ENCODE measurements at places on chromosomes 1 and 21. TPM values are rescaled to one million over a fixed set of nuclear protein-coding genes. Genes with fewer than 3 reads are reported as not detected.

The KMO gene
- total RNA-seq = not detected

GRCh38 chr1:64925594-64925993, 40.8 kb downstream of the JAK1 start:
- peaks cover 97% of the 10 kb centered on the region for H3K4me1 ChIP-seq
- H3K27me3 ChIP-seq = no peaks in the 10 kb centered on the region
- DNase-seq = no peak
- H3K4me3 ChIP-seq = no peak overlapping the region
- H3K36me3 ChIP-seq = peaks cover 8% of the 10 kb centered on the region

- H3K27me3 ChIP-seq = peaks cover 4% of the 10 kb centered on the region
- no peak for DNase-seq
- H3K36me3 ChIP-seq = no peaks in the 10 kb centered on the region
- no peak overlapping the region for H3K27ac ChIP-seq
- no peak overlapping the region for H3K4me3 ChIP-seq
- peaks cover 6% of the 10 kb centered on the region for H3K4me1 ChIP-seq
These were observed 48.9 kb downstream of the NFIA start for GRCh38 chr1:61131248-61131647.

DNA sequence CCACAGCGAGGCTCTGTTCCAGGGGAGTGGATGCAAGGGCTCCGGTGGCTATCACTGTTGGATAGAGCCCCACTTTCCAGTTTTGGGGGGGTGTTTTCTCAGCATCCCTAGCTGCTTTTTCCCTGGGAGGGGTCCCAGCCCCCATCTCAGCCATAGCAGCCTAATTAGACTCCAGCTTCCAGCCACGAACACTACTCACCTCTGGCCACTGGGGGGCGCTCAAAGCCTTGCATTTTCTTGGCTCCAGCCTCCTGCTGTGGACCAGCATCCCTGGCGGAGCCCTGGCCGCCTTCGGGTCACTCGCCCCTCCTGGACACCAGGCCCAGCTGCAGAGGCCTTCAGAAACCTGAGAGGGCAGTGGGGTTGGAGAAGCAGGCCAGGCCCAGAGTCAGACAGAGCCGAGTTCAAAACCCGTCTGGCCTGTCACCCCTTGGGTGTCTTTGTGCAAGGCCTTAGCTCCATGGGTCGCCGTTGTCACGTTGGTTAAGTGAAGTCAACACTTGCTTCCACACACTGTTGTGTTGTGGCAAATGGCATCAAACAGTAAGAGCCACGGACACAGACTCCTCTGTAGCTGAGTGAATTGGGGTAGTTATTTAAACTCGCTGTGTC, 93.5 kb upstream of the ACTL8 start:
- H3K4me3 ChIP-seq = no peak overlapping the region
- no peaks in the 10 kb centered on the region for H3K4me1 ChIP-seq
- H3K36me3 ChIP-seq = no peaks in the 10 kb centered on the region
- DNase-seq = peak; percentile 78
- H3K27ac ChIP-seq = no peak overlapping the region
- no peaks in the 10 kb centered on the region for H3K27me3 ChIP-seq

The GIPC2 gene
- 0.10 TPM for total RNA-seq

DNA sequence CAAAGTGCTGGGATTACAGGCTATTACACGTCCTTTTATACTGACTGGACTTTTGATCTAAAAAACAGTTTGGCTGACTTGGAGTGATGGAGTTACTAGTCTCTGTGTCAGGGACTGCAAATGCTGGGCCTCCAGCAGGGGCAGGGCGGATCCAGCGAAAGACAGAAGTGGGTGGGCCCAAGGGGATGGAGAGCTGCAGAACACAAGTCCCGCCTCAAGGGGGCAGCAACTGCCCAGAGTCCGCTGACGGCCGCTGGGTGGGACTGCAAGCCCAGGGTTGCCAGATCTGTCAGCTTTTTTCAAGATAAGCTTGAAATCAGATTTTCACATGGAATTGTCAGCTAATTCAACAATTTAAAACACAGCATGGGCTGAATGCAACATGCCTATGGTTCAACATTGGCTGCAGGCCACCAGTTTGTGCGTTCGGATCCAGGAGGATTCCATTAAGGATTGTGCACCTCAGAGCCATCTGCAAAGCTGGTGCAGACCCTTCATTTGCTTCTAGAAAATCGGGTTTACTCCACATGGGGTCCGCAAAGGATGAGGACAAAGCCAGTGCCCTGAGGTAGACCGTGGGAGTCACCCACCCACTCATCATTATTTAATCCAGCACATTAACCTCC, 10.7 kb downstream of the STMN1 start:
- peak; percentile 92 for DNase-seq
- no peak overlapping the region for H3K4me3 ChIP-seq
- no peak overlapping the region for H3K27ac ChIP-seq
- H3K27me3 ChIP-seq = no peaks in the 10 kb centered on the region
- peaks cover 25% of the 10 kb centered on the region for H3K36me3 ChIP-seq
